Activated CD4-positive, alpha-beta T cell treated with anti-CD3 and anti-CD28 coated beads, Interleukin-2, Interleukin-4, amounts not matched to agents 100 ng/mL and 50 ng/mL, durations not matched to agents 16 hours and 8 hours (primary cell): ENCODE measurements at places on chromosomes 1 and 21.
A peak's percentile ranks its signal among the peaks of the same experiment; 100 is the strongest.

- DNase-seq: no peak
These were observed 458.4 kb upstream of the LRRC7 start for GRCh38 chr1:69109277-69109676.

DNA sequence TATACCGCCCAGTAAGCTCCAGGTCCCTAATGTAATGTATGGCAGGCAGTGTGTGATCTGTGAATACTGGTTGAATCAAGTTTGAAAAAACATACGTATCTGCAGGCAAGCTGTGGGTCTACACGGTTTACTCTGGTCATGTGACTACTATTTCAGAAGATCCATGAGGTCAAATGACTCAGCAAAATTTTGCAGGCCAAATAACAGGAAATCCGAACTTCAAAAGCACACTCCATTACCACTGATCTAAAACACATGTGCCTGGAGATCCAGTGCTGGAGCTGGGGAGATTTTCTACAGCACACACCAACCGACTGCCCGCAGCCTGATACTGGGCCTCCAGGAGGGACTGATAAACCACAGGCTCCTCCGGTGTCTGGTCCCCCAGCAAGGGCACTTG, 64.5 kb upstream of the SLC44A3 start:
- peak; percentile 6 for DNase-seq

- peak; percentile 57 for DNase-seq
These were observed 334.8 kb upstream of the CAMK1G start for GRCh38 chr1:209248649-209249279.

GRCh38 chr1:205444931-205445645, 10.8 kb downstream of the BLACAT1 start:
- no peak for DNase-seq

DNA sequence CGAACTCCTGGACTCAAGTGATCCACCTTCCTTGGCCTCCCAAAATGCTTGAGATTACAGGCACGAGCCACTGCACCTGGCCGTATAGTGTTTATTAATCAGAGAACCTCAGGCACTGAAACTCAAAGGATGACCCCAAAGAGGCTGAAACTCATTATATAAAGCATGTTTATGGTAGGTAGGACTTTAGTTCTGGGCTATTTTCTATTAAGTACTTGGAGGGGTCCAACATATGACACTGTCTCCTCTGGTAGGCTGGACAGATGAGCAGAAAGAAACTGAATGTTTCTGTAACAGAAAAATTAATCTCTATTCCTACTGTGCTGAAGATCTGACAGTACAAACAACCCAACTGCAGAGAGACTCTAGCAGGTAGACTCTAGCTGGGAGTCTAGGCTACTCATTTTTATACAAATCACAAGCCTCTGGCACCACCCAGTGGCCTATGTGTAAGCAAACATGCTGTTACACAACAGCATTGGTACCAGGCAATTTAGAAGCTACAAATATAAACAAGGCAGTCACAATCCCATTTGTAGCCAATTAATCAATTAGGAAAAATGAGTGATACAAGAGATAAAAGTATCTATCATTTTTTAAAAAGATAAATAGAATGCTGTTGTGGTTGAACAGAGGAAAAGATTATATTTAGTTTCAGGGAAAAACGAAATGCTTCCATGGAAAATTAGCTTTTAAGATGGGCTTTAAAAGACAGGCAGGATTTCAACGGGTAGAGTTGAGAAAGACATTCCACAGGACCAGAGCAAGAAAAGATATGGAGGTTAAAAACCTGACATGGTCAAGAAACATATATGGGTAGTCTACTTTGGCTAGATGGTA, 10.4 kb downstream of the DCAF8 start:
- peak; percentile 55 for DNase-seq
